NCI-H510A treated with DMSO at 0.1 percent for 48 hours (cell line): ENCODE measurements at places on chromosomes 16 and 17.

GRCh38 chr17:79005063-79005861, 4.3 kb downstream of the CANT1 start:
- DNase-seq: peak; percentile 98

GRCh38 chr17:73797594-73798110, 153.4 kb upstream of the SDK2 start:
- no peak for DNase-seq

DNA sequence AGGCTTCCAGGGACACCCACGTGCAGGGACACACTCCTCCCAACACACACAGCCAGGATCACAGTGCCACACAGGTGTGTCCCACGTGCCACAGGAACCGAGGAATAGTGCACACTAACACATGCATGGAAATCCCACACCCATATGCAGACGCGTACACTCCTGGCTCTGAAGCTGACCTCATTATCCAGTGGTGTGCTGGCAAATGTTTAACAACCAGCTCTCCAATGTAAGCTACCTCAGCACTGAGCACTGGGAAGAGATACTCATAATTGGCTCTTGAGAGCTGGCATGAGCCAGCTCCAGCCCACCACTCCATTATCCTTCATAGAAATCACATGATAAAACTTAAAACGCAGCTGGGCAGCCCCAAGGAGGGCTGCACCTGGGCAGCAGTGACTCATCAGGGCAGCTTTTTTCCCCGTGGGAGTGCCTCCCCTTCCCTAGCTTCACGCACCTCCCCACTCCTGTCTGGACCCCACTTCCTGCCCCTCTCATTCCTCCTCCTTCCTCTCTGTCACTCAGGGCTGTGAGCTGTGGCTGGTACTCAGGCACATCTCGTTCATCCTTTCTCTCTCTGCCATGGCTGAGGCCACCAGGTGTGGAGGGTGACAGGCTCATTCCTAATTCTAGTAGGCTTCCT, 14.9 kb upstream of the TBX21 start:
- no peak for DNase-seq

DNA sequence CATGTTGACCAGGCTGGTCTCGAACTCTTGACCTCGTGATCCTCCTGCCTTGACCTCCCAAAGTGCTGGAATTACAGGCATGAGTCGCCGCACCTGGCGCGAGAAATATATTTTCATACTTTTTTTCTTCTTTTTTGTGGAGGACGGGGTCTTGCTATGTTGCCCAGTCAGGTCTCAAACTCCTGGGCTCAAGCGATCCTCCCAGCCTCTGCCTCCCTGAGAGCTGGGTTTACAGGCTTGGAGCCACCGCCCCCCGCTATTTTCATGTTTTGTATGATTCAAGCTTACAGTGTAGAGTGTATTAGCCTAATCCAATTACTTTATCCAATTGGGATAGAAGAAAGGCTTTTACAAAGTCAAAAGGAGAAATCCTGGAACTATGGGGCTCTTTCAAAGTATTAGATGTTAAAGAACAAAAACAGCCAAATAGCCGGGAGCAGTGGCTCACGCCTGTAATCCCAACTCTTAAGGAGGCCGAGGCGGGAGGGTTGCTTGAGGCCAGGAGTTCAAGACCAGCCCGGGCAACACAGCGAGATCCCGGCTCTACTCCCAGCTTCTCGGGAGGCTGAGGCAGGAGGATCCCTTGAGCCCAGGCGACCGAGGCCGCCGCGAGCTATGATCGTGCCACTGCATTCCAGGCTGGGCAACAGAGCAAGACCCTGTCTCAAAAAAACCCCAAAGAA, 1.4 kb upstream of the MAP1LC3B start:
- no peak for DNase-seq

GRCh38 chr17:63946440-63947363, 14.6 kb upstream of the CD79B start:
- peak; percentile 18 for DNase-seq

DNA sequence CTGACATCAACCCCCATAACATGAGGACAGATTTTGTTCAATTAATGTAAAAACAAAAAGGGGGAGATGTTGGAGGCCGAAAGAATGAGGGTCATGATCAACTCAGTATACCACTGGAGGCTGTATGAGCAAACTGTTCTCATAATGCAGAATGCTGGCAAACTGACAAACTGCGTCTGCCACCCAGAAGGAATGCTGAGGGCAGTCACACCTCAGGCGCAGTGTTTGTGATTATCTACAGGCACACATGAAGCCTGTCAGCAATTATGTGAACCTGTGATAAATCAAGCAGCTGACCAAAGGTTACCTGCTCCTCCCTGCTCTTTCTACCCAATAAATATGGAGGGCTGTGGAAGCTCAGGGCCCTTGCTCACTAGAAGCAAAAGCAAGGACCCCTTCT, 27.3 kb downstream of the CD300LG start:
- no peak for DNase-seq

DNA sequence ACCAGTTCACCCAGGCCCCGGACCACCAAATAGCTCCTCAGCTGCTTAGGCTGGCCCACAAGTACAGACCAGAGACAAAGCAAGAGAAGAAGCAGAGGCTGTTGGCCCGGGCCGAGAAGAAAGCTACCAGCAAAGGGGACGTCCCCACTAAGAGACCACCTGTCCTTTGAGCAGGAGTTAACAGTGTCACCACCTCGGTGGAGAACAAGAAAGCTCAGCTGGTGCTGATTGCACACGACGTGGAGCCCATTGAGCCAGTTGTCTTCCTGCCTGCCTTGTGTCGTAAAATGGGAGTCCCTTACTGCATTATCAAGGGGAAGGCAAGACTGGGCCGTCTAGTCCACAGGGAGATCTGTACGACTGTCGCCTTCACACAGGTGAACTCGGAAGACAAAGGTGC, 15.4 kb downstream of the FOXF1 start:
- DNase-seq: no peak

- no peak for DNase-seq
These were observed 5.0 kb downstream of the SPDYE4 start for GRCh38 chr17:8753136-8753975.

DNA sequence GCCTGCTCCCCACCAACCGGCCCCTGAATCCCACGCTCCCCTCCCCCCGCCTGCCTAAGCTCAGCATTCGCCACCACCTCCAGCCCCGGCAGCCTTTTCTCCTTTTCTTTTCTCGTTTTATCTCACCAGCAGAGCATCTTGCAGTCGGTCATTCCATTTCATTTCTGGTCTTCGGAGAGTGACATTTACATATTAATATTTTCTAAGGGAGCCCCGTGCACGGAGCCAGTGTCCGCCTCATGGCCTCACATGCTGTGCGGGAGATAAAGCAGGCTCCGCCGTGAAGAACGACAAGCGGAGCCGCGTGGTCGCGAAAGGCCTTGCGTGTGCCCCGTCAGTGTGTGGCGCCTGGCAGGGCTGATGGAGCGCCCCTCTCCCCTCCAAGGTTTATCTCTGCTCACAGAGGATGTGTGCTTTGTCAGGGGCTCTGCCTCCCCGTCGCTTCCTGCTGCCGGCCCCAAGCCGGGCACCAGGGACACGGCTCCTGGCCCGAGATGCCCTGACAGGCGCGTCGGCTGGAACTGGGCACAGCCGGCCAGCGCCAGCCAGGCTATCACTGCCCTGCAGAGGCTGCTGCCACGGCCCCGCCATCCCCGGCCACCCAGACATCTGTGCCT, 95.5 kb upstream of the GSE1 start:
- no peak for DNase-seq

DNA sequence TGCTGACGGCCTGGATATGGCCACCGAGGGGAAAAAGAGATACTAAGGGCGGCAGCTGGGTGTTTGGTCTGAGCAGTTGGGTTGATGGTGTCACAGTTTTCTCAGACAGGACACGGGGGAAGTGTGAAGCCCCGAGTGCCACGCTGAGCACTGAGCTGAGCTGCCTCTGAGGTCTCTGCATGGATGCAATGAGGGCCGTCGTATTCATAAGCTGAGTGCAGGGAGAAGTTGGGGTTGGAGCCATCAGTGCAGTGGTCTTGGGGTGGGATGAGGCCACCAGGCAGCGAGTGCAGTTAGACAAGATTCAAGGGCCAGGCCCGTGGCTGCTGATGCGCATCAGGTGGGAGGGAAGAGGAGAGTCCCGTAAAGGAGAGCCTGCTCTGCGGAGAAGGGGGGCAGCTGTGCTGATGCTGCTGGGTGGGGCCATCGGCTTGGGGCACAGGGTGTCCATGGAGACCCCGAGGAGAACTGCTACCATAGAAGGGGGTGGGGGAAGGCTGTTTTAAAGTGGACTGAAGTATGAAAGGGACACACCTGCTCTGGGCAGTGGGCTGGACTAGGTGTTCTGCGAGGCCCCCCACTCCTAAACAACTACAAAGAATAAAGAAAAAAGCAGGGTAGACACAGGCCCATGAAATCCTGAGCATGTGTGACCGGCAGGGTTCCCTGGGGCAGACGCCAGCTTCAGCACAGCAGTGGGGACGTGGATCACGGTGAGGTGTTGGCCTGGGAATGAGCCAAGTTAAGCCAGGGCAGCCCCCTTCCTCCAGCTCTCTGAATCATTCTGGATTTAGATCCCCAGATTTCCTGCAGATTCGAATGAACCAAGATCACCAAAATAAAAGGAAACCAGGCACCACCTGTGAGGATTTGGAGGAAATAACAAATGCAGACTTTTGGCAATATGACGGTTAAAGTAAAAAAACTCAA, 19.7 kb downstream of the IL34 start:
- no peak for DNase-seq

GRCh38 chr17:83098241-83099085, 19.1 kb downstream of the METRNL start:
- DNase-seq: no peak

- DNase-seq: no peak
These were observed 16.5 kb upstream of the WDR45B start for GRCh38 chr17:82664701-82665182.

- DNase-seq: no peak
These were observed 255.5 kb downstream of the PRKCA start for GRCh38 chr17:66557886-66558285.

DNA sequence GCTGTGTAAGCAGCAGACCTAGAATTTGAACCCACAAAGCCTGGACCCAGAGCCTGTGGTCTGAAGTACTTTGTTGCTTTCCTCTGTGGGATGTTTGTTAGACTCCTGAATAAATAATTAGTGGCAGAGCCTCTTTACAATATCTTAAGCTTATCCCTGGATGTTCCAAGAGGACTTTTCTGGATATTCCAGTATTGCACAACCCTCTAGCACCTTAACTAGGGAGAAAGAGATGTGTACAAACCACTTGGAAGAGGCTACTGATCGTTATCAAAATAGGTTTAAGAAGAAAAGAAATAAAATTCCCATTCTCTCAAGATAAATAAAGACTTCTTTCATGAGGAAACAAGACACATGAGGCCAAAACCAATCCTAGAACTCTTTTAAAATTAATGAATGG, 632.4 kb downstream of the CDH11 start:
- DNase-seq: no peak

GRCh38 chr17:40486522-40487370, 14.7 kb downstream of the TNS4 start:
- DNase-seq: no peak

- DNase-seq: no peak
These were observed 52.6 kb downstream of the BCAS3 start for GRCh38 chr17:60730273-60730672.

DNA sequence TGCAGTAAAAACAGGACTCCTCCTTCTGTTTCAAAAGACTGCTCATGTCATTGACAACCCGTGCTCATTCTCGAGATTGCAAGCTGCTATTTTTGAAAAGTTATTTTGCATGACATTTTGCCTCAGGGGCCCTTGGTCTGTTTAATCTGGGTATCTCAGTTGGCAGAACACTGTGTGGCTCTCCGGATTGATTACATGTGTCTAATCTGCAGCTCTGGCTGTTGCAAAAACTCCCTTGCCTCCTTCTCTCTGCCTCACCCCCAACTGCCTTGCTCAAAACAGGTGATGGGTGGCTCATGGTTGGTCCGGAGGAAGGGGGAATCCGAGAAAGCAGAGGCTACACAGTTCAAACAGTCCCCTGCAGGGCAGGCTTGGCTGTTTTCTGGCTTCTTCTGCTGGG, 25.3 kb downstream of the GINS3 start:
- no peak for DNase-seq

GRCh38 chr16:57635266-57636097, 7.1 kb downstream of the ADGRG1 start:
- DNase-seq: no peak
